Activated T-helper 2 cell treated with anti-CD3 and anti-CD28 coated beads, Interferon-gamma antibody, Interleukin-2, Interleukin-4, amounts not matched to agents 10 μg/mL and 5 μg/mL and 100 μg/mL, durations not matched to agents 14 hours and 24 hours and 36 hours (primary cell): ENCODE measurements at places on chromosomes 3 and 15.

DNA sequence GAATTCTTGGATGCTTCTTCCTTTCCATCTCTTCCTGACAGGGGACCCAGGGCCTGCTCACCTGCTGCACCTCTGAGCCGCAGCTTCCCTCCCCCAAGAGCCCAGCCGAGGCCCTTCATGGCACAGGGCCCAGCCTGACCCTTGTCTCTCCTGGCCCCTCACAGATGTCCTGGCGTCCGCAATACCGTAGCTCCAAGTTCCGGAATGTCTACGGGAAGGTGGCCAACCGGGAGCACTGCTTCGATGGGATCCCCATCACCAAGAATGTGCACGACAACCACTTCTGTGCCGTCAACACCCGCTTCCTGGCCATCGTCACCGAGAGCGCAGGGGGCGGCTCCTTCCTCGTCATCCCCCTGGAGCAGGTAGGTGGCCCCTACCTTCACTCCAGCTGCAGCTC lies 66.2 kb downstream of the CORO2B start:
- H3K27ac ChIP-seq, result no peak overlapping the region
- no peak for DNase-seq
- H3K4me3 ChIP-seq, result no peak overlapping the region
- no peaks in the 10 kb centered on the region for H3K4me1 ChIP-seq
- H3K36me3 ChIP-seq, result no peaks in the 10 kb centered on the region
- H3K27me3 ChIP-seq, result no peaks in the 10 kb centered on the region

DNA sequence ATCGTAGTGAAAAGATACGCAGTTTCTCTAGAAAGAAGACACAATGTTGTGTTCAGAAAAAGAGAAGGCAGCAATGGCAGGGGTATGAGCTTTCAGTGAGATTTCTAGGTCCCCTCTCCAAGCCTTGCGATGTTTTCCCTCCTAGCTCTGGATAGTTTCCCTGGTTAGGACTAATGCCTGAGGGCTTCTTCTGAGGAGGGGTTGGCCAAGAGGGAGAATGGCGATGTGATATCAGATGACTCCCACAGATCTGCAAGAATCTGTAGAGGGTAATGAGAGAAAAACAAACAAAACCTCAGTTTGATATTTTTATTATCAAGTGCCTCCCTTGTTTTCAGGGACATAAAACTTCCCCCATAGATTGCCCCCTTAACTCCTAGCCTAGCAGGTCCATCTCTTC lies 4.1 kb upstream of the CLDN1 start:
- peaks cover 23% of the 10 kb centered on the region for H3K4me1 ChIP-seq
- H3K4me3 ChIP-seq, result no peak overlapping the region
- H3K27me3 ChIP-seq, result peaks cover 13% of the 10 kb centered on the region
- no peaks in the 10 kb centered on the region for H3K36me3 ChIP-seq

DNA sequence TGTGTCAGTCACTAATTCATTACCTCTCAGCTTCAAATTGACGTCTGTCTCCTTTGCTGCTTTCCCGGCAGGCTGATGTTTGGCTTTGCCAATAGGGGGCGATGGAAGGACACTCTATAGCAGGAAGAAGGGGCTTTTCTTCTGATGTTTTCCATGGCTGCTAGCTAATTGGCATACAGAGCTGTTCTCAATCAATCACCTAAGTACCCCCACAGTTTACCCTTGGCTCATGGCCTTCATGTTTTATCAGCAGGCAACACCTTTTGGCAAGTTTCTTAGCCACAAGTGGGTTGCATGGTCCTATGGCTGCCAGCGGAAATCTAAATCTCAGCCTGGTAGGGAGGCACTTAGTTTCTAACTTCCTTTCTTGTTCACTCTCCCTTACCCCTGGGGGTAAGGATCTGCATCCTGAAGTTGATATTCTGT lies 45.0 kb downstream of the ESYT3 start:
- no peak for DNase-seq
- no peak overlapping the region for H3K27ac ChIP-seq
- no peak overlapping the region for H3K4me3 ChIP-seq
- peaks cover 7% of the 10 kb centered on the region for H3K27me3 ChIP-seq

GRCh38 chr3:101725194-101725889 lies 928 bp downstream of the CEP97 start:
- peak overlapping the region; percentile 96 for H3K4me3 ChIP-seq
- H3K27me3 ChIP-seq, result no peaks in the 10 kb centered on the region
- peaks cover 38% of the 10 kb centered on the region for H3K4me1 ChIP-seq

DNA sequence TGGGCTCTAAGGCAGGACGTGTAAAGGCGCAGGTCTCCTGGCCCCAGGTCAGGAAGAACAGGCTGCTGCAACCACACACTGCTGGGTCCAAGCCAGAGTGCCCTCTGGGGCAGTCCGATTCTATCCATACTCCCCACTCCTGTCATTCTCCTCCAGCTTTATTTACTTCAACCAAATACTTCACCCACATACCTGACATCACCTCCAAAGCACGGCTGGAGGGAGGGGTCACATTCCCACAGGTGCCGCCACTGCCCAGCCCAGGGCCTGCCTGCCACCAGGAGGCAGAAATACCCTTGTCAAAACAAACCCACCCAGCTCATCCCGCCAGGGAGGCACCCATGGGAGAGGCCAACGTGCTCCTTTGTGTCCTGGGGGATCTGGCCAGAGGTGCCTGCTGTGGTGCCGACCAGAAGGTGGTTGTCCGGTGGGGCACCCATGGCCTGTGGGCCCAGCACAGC lies 100.4 kb downstream of the DAPK2 start:
- H3K4me1 ChIP-seq, result peaks cover 11% of the 10 kb centered on the region
- H3K27me3 ChIP-seq, result no peaks in the 10 kb centered on the region
- H3K4me3 ChIP-seq, result no peak overlapping the region
- no peaks in the 10 kb centered on the region for H3K36me3 ChIP-seq

GRCh38 chr3:114597012-114597411 lies 303.2 kb downstream of the TIGIT start:
- no peak overlapping the region for H3K27ac ChIP-seq
- no peaks in the 10 kb centered on the region for H3K27me3 ChIP-seq
- no peaks in the 10 kb centered on the region for H3K36me3 ChIP-seq
- no peaks in the 10 kb centered on the region for H3K4me1 ChIP-seq

DNA sequence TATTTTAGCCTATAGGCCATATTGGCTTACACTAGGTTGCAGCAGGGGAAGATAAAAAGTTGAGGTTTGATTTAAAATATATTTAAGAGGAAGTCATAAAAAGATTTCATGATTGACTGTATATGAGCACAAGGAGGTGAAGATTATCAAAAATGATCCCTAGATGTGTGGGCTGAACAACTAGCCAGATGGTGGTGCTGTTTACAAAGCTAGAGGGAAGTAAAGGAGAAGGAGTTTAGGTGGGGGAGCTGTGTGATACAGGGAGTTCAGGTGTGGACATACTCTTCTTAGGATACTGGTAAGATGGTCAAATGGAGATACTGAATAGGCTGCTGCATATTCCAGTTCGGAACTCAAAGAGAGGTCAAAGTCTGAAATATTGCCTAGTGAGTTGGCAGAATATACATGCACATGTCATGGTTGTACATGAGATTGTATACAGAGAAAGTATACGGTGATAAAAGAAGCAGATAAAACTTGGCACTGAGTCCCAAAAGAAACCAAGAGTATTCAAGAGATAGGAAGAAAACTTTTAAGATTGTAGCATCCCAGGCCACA lies 727.8 kb downstream of the NLGN1 start:
- no peaks in the 10 kb centered on the region for H3K4me1 ChIP-seq
- H3K27me3 ChIP-seq, result no peaks in the 10 kb centered on the region
- H3K4me3 ChIP-seq, result no peak overlapping the region
- H3K27ac ChIP-seq, result no peak overlapping the region
- DNase-seq, result no peak

- H3K36me3 ChIP-seq, result no peaks in the 10 kb centered on the region
- no peak overlapping the region for H3K4me3 ChIP-seq
- H3K27ac ChIP-seq, result no peak overlapping the region
- H3K27me3 ChIP-seq, result no peaks in the 10 kb centered on the region
- DNase-seq, result peak; percentile 53
These were observed 40.8 kb downstream of the ZBTB11 start for GRCh38 chr3:101635954-101636798.

GRCh38 chr3:157120071-157120892 lies 39.7 kb downstream of the CCNL1 start:
- H3K4me1 ChIP-seq, result peaks cover 34% of the 10 kb centered on the region
- H3K4me3 ChIP-seq, result no peak overlapping the region
- no peak overlapping the region for H3K27ac ChIP-seq
- DNase-seq, result no peak

DNA sequence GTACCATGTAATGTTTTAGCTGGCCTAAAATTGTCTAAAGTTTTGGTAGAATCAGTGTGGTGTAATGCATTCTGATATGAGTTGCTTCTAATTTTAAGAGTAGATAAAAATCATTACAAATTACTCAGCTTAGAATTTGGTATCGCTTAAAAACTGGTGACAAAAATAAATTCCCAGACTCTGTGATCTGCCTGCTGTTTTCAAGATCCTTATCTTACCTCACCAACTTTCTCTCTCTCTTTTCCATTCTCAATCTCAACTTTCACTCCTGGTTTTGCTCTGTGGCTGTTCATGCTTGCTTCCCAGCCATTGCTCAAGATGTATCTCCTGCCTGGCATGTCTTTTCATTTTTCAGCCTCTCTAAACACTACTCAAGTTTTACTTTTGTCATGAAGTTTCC lies 45.7 kb downstream of the TCF12 start:
- no peak overlapping the region for H3K27ac ChIP-seq
- no peak overlapping the region for H3K4me3 ChIP-seq
- no peak for DNase-seq
- peaks cover 20% of the 10 kb centered on the region for H3K4me1 ChIP-seq

DNA sequence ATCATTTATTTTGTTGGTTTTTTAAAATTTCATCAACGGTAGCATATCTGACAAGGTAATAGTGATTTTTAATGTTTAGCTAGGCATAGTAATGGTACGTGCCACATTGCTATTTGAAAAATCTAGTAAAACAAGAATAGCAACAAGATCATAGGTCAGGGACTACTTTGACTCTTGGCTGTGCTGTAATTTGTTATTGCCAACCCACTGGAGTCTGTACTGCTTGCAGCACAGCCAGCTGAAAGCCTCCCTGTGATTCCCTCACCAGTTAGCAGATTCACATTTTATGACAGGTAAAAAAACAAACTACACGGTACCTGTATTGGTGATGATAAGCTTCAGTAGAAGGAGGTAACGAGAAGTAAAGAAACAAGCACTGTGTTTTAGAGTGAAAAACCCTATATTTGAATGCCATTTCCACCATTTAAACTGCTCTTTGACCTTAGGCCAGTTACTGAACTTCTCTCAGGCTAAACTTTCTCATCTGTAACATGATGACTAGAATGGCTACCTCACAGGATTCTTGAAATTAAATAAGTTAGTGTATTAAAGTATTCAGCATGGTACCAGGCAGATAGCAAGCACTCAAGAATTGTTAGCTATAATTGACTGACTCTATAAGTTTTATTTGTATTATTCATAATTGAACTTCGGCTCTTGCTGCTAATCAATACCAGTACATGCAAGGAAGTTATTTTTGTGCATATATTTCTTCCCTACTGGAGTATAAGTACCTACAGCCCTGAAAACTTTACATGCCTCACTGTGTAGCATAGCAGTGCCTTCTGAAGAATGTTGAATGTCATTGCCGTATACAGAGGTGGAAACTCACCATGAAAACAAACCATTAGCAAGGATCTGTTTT lies 16.1 kb downstream of the FILIP1L start:
- no peak overlapping the region for H3K27ac ChIP-seq
- H3K4me3 ChIP-seq, result no peak overlapping the region
- peaks cover 22% of the 10 kb centered on the region for H3K4me1 ChIP-seq
- H3K27me3 ChIP-seq, result no peaks in the 10 kb centered on the region

DNA sequence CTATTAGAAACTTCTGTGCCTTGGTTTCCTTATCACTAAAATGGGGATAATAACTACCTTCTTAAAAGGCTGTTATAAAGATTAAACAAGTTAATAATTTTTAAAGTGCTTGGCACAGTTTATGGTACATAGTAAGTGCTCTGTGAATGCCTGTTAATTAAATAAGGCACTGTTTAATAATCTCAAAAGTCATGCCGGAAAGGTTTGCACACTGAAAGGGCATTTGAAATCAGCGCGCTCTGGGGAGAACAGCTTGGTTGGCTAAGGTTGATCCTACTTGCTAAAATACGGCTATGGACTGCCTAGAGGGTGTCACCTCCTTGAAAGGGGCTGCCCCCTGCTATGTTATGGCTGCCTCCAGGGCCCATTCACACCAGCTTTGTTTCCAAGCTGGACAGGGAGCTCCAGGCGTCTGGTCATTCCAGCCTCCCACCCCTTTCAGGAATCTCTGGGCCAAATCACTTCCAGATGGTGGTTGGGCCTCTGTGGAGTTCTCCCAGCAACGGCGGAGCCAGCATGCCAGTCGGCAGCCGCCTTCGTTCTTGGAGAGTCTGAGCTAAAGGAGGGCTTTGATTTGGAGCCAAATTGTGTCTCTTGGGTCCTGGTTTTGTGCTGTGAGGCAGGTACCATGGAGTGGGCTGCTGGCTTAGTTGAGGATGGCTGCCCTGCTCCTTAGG lies 5.9 kb downstream of the FLNB start:
- H3K27me3 ChIP-seq, result no peaks in the 10 kb centered on the region
- DNase-seq, result no peak
- H3K4me3 ChIP-seq, result no peak overlapping the region
- peaks cover 41% of the 10 kb centered on the region for H3K4me1 ChIP-seq

GRCh38 chr3:106440672-106441071 lies 571.9 kb upstream of the CBLB start:
- no peaks in the 10 kb centered on the region for H3K36me3 ChIP-seq
- no peak overlapping the region for H3K27ac ChIP-seq
- H3K4me1 ChIP-seq, result peaks cover 5% of the 10 kb centered on the region
- no peak overlapping the region for H3K4me3 ChIP-seq
- H3K27me3 ChIP-seq, result no peaks in the 10 kb centered on the region

DNA sequence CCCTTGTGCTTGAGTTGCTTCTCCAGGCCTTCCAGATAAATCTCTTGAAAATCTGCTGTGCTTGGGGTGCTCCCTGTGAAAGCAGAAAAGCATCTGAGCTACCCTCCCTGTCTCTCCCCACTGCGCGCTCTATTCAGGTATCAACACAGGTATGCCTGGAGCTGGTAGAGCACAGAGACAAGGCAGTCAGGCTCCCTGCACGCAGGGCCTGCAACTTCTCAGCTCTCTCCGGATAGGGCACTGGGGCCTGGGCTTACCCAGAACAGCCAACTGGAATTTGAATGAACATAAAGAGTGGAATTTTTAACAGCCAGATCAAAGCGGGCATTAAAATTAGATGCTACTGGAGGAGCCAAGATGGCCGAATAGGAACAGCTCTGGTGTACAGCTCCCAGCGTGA lies 183.6 kb downstream of the XXYLT1 start:
- no peak for DNase-seq
- H3K27ac ChIP-seq, result no peak overlapping the region
- peaks cover 5% of the 10 kb centered on the region for H3K27me3 ChIP-seq
- H3K4me1 ChIP-seq, result no peaks in the 10 kb centered on the region
- no peak overlapping the region for H3K4me3 ChIP-seq

DNA sequence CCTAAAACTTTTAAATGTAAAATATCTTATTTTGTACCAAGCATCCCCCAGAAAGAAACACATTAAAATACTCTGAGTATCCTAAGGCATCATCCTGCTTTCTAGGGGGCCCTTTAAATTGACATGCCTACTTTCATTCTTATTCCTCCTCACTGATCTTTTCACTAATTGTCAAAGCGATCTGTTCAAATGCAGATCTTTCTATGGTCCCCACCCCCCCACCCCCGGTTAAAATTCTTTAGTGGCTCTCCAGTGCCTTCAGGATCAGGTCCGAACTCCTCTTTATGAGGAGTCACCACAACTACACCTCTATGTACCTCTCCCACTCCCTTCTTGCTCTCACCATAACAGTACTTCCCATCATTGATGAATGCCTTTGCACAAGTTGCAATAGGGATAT lies 19.2 kb upstream of the TFDP2 start:
- no peak overlapping the region for H3K27ac ChIP-seq
- peaks cover 24% of the 10 kb centered on the region for H3K36me3 ChIP-seq
- no peak for DNase-seq
- H3K4me3 ChIP-seq, result no peak overlapping the region
